SW480 (cell line): ENCODE measurements at places on chromosomes 7 and 10.

- no peak for DNase-seq
Observed at GRCh38 chr10:5831446-5831782, 18.2 kb upstream of the GDI2 start.

DNA sequence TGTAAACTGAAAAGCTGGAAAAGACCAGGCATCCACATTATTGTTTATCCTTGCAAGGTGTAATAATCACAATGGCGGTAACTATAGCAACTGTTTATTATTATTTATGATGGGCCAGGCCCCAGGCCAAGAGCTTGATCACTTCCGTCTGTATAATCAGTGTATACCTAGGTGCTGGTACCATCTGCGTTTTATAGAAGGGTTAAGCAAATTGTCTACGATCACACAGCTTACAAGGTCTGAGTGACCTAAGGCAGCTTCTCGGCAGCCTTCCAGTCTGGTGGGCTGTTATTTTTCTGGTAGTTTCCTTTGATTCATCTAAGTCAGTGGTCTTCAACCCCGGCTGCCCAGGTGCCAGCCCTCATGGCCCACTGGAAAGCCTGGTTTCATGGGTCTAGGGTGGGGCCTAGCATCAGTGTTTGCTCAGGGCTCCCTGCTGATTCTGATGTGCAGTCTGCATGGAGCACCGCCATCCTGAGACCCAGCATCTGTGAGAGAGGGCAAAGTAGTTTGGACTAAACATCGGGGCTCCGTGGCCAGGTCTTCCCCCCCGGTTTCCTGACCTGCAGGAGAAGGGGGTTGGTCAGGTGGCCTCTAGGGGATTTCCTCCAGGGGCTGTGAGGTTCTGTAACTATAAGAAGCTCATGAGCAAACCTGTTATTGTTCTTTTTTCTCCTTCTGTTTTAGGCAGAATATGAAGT, 146.4 kb downstream of the RGS10 start:
- DNase-seq, result no peak

DNA sequence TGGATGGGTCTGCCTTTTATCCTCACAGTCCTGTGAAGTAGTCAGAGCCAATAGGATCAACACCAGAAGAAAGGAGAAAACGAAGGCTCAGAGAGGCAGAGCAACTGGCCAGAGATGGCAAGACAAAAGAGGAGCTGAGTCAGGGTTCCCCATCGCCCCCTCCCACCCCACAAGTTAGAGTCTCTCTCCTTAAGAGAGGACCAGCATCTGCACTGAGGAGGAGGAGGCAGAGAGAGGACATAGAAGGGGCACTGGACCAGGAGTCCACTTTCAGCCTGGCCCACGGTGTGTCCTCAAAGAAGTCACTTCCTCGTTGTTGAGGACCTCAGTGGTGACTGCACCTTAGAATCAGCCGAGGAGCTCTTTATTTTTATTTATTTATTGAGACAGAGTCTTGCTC, 11.6 kb downstream of the SPOCK2 start:
- DNase-seq, result no peak

DNA sequence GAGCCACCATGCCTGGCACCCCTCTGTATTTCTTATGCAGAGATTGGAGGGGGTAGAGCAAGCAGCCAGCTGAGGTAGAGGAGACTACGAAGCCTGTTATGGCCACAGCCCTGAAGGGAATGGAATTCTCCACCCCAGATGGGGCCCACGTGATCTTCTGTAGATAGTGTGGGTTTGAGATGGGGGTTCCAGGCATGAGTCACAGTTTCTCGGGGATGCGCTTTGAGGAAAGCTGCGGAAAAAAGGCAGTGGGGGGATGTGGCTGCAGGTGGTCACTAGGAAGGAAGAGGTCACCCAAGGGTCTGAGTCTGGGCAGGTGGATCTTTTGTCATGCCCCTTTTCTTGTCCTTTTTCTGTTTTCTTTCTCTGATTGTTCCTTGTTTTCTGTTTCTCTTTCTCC, 11.5 kb downstream of the FAM131B start:
- DNase-seq, result no peak

DNA sequence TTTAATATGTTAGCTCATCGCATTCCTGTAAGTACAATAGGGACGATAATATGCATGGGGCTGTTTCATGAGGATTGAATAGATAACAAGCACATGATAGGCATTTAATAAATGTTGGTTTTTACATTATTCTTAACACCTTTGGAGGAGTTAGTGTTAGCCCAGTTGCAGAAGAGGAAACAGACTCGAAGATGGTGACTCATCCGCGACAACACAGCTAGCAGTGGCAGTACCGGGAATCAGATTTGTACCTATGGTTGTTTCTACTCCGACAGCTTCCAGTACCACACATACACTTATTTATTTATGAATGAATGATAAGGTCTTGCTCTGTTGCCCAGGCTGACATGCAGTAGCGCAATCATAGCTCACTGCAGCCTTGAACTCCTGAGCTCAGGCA, 2.9 kb downstream of the LRMDA start:
- DNase-seq, result no peak

- no peak for DNase-seq
Observed at GRCh38 chr10:17049195-17049594, 80.4 kb downstream of the CUBN start.

DNA sequence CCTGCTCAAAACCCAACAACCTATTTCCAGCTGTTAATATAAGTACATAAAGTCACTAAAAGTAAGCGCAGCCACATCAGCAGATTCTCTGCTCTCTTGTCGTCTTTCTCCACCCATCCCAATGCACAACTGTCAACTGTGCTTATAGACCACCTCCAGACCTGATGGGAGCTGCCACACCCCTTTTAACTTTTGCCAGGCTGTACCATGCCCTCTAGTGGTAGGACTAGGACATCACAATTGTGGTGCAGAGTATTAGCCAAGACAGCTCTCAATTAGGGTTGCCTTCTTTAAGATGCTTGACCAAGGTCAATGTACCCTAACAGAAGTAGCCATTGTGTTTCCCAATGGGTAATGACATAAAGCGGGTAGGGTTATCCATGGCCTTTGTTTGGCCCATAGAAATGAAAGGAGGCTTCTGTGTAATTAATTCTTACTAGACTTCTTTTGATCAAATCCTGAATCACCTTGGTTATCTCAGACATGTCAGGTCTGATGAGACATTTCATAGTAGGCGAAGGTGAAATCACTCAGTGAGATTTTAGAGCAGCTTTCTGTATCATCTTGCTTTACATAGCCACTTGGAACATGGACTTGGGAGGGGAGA, 68.1 kb downstream of the SCRN1 start:
- peak; percentile 81 for DNase-seq

- no peak for DNase-seq
Observed at GRCh38 chr7:47557694-47558670, 23.9 kb downstream of the TNS3 start.

DNA sequence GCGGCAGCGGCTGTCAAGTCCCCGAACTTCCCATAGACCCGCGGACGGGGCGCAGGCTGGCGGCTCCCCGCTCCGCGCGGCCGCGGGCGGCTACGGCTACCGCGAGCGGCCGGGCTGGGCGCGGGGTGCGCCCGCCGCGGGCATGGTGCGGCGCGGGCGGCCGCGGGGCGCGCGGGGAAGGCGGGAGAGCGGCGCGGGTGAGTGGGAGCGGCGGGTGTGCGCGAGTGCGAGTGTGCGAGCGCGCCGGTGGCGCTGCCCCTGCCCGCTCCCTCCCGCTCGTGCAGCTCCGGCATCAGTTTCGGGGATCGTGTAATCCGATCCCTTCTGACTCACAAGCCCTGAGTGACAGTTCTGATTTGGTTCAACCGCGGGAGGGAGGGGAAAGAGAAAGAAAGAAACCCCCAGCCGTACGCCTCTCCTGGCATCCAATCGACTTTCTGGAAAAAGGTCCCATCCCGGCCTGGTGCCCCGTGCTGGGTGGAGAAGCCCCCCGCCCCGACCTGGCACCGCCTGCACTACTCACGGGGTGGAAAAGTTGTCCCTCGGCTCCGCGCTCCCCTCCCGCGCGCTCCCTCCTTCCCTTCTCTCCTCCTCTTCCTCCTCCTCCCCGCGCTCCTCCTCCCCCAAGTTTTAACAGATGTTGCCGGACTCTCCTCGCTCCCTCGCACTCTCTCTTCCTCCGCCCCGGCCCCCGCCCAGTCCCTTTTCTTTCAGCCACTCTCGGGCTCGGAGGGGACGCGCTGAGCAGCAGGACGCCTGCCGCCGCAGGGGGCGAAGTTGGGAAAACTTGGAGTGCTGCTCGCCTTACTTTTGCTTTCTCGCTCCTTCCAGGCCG, at the start of gene GLI3:
TSS of gene GLI3 (minus strand) at position 234 of the 835 bp plus-strand sequence. CDS start 13,956 bp downstream, outside the sequence.
- peak; percentile 94 for DNase-seq

DNA sequence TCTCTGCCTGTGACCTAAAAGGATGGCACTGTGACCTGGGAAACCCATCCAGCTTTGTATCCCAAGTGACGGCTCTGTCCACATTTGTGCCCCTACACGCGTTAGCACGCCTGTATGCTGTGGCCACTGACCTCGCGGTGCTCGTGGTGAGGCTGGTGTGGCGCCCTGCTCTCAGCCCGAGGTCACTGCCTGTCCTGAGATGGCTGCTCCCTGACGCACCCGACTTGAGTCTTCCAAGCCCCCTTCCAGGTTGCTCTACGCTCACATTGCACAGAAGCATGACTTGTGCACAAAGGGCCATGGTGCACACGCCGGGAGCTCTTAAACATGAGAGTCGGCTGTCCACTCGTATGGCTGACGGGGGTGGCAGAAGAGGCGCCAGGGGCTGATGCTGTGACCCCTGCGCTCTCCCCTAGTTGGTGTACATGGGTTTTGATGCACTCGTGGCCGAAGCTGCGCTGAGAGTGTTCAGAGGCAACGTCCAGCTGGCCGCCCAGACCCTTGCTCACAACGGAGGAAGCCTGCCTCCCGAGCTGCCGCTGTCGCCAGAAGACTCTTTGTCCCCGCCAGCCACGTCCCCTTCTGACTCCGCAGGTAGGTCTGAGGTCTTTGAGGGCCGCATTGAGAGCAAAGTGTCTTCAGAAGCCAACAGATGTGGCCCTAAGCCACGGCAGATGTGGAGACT, 33.5 kb downstream of the WDR86 start:
- DNase-seq, result no peak

- DNase-seq, result no peak
Observed at GRCh38 chr7:408751-409311, 110.8 kb downstream of the PDGFA start.

DNA sequence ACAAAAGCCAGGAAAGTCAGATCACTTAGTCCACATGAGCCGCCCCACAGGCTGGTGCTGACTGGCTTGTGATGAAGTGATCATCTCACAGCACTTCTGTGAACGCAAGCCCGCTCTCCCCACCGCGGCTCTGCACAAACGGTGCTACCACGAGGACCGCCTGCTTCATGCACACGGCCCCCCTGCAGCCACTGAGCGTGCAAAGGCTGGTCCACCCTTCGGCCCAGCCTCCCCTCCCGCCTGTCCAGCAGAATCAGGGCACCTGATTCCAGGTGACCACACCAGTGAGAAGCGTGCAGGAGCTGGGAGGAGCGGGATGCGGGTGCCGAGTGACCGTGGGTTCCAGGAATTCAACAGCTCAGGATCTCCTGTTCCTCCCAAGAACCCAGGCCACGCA, 32.2 kb downstream of the MAD1L1 start:
- no peak for DNase-seq

- no peak for DNase-seq
Observed at GRCh38 chr10:110312206-110312605, 7.5 kb upstream of the SMNDC1 start.

DNA sequence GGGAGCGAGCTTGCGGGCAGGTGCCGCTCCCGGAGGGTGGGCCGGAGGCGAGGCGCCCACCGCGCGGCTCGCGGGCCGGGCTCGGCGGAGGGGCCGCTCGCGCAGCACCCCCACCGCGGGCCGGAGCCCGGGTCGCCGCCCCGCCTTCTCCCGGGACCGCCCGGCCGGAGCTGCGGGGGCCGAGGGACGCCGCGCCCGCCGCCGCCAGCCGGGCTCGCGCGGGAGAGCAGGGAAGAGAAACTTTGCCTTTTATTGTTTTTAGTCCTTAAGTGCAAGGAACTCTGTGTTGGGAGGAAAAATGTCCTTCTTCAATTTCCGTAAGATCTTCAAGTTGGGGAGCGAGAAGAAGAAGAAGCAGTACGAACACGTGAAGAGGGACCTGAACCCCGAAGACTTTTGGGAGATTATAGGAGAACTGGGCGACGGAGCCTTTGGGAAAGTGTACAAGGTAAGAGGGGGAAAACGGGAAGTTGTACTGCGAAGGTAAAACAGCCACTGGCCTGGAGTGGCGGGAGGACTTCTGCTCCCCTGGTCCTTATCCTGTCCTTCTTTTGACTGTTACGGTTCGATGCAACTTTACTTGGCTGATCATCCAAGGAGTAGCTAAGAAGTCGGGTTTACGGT, 620 bp downstream of the SLK start:
- peak; percentile 52 for DNase-seq

GRCh38 chr10:48811917-48812316, 127.2 kb downstream of the WDFY4 start:
- DNase-seq, result no peak

GRCh38 chr10:127813290-127813689, 76.3 kb downstream of the FOXI2 start:
- peak; percentile 18 for DNase-seq

- DNase-seq, result no peak
Observed at GRCh38 chr10:112213098-112213823, 29.7 kb upstream of the GPAM start.

DNA sequence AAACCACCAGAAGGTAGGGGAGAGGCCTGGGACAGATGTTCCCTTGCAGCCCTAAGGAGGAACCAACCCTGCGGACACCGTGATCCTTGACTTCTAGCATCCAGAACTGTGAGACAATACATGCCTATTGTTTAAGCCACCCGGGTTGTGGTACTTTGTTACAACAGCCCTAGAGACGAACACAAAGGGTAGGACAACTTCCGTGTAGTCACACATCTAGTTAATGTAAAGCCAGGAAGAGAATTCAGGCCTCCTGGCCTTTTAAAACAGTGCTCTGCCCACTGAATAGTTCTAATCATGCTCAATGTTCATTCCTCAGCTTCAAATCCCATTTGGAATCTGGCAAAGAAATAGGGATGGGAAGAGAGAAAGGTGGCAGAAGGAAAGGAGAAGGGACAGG, 240.2 kb upstream of the KMT2E start:
- DNase-seq, result no peak

- DNase-seq, result no peak
Observed at GRCh38 chr7:50304129-50304910, at the start of gene IKZF1. Gene IKZF1 (plus strand): TSS chr7:50304716. CDS start chr7:50319062, 14,346 bp downstream.

DNA sequence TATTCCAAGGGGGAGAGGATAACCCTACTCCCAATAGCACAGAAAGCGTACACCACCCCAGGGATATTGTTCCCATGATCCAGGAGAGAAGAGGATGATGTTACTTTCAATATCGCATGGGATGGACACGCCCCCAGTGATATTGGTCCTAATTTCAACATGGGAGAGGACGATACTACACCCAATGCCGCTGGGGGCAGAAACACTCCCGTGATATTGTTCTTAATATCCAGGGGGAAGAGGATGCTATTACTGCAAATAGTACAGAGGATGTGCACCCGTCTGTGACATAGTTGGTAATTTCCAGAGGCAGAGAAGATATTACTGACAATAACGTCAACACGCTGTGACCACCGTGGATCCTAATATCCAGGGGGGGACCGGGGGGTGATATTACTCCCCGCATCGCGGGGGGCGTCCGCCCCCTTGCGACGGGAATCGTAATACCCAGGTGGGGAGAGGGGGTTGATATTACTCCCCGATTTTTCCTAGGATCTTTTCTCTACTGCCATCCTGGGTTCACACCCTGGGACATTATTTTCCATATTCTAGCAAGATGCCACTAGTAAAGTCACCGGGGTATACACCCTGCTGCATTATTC, 16.6 kb downstream of the MEIG1 start:
- peak; percentile 21 for DNase-seq
